ENCODE measurements at places on chromosomes 4 and X.

DNA sequence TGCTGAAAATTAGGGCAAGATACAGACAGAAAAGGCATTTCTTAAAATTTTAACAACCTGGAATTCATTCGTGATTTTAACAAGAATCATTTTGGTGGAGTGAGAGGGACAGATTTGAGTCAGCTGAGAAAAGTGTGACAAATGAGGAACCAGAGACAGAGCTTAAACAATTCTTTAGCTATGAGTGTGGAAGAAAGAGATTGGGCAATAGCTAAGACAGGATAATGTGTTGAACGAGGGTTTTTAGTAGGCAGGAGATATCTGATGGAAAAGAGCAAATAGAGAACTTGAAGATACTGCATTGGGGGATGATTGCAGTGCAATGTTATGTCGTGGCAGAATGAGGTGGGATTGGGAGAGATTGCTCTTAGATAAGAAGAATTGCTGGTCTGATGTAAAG, 164.2 kb upstream of the SPRY1 start:
- peak; percentile 62 for DNase-seq

- peak; percentile 25 for DNase-seq
Observed at GRCh38 chrX:7143941-7144525, 3.5 kb upstream of the STS start.

DNA sequence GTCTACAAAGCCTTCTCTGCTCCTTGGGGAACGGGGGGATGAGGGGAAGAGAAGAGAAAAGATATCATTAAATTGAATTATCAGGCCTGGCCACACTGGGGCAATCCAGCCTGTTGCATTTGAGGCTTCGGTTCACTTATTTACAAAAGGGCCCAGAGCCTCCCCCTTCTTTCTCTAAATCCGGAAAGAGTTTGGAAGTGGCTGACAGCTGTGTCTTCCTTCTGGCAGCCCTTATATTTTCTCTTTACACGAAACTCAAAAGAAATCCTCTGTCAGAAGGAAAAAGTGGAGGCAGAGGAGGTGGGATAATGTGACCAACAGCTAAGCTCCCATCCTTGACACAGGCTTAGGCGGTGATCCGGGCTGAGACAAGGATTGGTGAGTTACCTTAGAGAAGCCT, 158.3 kb upstream of the TAPT1 start:
- DNase-seq = no peak

- no peak for DNase-seq
Observed at GRCh38 chrX:11462136-11462535, 168.9 kb downstream of the AMELX start.

- no peak for DNase-seq
Observed at GRCh38 chr4:101347267-101347556, at the start of gene PPP3CA. TSS of gene PPP3CA (minus strand) at chr4:101347526.

DNA sequence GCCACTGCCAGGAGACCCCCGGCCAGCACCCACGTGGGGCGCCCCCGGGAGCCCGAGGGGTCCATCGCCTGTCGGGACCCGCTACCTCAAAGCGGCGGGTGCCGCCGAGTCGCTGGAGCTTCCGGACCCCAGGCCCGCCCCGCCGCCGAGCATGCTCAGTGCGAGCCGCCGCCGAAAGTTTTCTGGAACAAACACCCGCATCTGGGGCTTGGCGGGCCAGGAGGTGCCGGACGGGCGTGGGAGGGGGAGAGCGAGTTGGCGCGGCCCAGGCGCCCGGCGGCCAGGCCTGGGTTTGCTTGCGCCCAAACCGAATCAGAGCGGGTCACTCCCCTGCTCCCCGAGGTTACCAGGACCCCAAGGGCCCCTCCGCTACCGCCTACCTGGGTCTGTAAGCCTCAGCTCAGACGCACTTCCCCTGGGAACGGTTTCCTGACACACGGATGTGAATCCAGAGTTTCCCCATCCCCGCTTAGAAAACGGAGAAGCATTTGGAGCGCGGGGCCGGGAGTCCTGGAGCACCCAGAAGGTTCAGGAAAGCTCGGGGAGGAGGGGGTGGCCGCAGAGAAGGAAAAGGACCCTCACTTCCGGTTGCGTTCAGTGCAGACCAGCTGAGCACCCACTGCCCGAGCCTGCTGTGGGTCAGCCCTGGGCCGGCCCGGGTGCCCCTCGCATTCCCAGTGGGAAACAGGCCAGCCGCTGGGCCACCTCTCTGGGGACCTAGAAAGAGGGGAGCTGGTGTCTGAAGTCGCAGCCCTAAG, at the start of gene EVC2:
EVC2 (minus strand) TSS at position 111 of the 758 bp plus-strand sequence; CDS start at position 65, 46 bp downstream.
- DNase-seq = peak; percentile 70

GRCh38 chr4:48526406-48526805, 36.4 kb downstream of the ZAR1 start:
- no peak for DNase-seq

- DNase-seq = no peak
Observed at GRCh38 chr4:128166982-128167381, 105.9 kb downstream of the LARP1B start.

DNA sequence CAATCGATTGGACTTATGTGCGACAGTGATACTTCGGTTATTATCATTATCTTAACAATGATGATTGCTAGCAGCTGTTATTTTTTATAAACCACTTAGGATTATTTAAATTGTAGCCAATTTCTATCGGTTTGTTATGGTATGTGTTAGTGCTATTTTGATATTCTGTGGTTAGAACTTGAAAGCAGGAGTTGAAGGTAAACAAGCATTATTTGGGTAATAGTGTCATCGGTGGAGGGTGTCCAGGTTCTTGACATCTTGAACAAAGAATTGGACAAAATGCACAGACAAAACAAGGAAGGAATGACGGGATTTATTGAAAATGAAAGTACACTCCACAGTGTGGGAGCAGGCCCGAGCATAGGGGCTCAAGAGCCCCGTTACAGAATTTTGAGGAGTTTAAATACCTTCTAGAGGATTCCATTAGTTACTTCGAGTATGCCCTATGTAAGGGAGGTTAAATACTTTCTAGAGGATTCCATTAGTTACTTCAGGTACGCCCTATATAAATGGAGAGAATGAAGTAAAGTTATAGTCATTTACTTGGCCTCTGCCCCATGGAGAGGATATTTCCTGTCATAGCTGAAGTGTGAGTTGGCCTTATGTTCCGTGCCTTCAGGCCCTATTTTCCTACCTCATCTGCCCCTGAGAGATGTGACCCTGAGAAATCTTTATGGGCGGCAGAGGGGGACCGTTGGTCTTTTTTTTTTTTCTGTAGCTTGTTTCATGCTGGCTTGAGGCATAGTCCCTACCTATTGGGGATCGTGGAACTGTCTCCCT, 13.1 kb downstream of the MOB1B start:
- peak; percentile 49 for DNase-seq

DNA sequence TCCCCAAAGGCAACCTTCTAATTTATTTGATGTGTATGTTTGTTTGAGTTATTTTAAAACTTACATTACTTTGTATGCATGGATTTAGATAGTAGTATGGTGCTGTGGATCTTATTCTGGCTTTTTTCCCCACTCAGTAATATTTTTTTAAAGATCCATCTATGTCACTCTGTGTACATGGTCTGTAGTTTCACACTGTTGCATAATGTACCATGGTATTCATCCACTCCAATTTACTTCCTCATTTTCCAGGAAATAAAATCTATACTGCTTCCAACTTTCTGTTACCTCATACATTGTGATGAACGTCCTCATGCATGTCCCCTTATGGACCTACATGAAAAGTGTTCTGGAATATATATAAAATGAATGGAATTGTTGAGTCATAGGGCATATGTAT, 17.6 kb downstream of the ARMCX2 start:
- DNase-seq = no peak

DNA sequence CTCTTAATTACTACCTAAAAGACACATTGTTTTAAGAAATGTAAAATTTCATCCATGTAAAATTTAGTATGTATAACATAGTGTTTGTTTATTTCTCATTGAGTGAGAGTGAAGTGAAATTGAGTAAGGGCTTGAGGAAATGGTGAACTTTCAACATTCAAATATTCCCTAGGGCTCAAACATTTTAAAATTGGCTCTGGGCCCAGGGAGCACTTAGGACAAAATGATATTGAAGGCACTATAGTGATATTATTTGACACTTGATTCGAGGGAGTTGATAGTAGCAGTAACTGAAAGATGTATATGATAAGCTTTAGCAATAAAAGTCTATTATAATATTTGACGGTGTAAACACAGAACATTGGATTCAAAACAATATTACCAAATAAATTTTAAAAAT, 1244.0 kb upstream of the TENM3 start:
- no peak for DNase-seq
